Head of caudate nucleus (tissue), 42 donors: ENCODE measurements at places on chromosomes 12 and 14.

- DNase-seq = no peak
These were observed 630 bp downstream of the PLEKHH1 start for GRCh38 chr14:67533754-67534085.

GRCh38 chr14:24080888-24081738, 9.8 kb downstream of the CPNE6 start:
- DNase-seq = peak; percentile 70

- no peak for DNase-seq
These were observed 29.7 kb downstream of the CCDC85C start for GRCh38 chr14:99574099-99574880.

- no peak for DNase-seq
These were observed 102.0 kb downstream of the SLC6A15 start for GRCh38 chr12:84810611-84811010.

DNA sequence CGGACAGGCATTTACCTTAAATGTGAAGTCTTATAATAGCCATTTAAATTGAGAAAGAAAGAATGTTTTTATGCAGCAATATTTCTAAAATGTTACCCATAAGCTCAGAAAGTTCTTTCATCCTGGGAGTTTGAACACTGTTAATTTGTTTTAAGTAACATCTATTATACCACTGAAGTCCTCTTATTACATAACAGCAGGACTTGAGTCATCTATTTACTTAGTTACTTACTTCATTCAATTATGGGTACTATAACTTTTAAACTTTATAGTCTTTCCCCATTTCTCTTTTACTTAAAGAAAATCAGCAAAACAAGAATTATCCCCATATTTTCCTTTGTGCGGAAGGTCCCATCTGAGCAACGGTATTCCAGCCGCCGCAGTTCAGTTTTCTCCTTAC, 473.1 kb downstream of the ETNK1 start:
- DNase-seq = no peak

DNA sequence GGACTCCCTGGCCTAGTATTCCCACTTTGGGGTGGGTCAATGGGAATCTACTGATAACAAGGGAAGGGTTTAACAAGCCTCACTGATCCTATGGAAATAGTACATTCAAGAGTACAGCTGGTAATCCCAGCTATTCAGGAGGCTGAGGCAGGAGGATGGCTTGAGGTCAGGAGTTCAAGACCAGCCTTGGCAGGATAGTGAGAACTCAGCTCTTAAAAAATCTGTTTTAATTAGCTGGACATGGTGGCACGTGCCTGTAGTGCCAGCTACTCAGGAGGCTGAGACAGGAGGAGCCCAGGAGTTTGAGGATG, 4.5 kb downstream of the POMT2 start:
- no peak for DNase-seq

- peak; percentile 30 for DNase-seq
These were observed 48.3 kb downstream of the TRAF3 start for GRCh38 chr14:102825307-102826095.

GRCh38 chr12:71947645-71948105, 9.0 kb downstream of the TPH2 start:
- DNase-seq = no peak

GRCh38 chr12:40829738-40830144, 137.5 kb downstream of the CNTN1 start:
- DNase-seq = no peak

- no peak for DNase-seq
These were observed 18.9 kb downstream of the CCDC88C start for GRCh38 chr14:91398707-91399106.

- DNase-seq = no peak
These were observed 1.0 kb downstream of the ATXN7L3B start for GRCh38 chr12:74538491-74539258.

DNA sequence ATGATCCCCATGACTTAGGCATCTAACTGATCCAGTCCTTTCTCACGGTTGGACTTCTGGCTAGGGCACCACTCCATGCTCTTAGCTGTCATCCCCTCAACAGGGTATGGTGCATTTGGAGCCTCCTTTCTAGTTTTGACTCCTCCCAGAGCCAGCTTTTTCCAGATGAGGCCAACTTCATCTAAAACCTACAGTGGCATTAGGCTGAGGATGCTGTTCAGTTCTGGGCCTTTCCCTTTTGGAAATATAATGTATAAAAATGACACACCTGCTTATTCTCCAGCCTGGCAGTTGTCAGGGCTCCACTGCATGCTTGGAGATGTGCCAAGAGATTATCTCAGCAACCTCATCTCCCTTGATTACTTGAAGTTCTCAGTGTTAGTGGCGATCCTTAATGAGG, 239.7 kb downstream of the EMP1 start:
- no peak for DNase-seq
